ENCODE measurements at places on chromosomes 6 and 20. TPM values are rescaled to one million over a fixed set of nuclear protein-coding genes. Genes with fewer than 3 reads are reported as not detected.

DNA sequence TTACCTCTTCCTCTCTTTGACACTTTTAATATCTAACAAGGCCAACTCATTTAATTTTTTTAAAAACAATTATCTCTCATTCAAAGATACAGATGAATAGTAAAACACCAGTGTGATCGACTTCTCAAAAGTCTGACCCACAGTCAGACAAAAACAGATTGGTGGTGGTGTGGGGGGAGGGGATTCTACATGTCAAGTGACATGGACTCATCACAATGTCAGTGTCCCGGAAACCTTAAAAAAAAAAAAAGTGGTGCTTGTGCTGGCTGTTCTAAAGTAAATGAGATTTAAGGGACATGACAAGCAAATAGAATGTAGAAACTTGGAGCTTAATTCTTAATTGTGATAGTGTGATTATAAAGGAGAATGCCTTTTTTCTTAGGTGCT is 16.3 kb upstream of the RFPL4B start:
- DNase-seq, result no peak

CTAGE9 gene
- not detected for total RNA-seq

GRCh38 chr20:53875452-53875851 is 194.9 kb downstream of the BCAS1 start:
- DNase-seq, result no peak

ARFGEF3 gene
- 2.6 TPM for total RNA-seq

- DNase-seq, result no peak
Measured at GRCh38 chr6:166221636-166222035, 54.0 kb upstream of the TBXT start.

SIRPB2 gene
- 25.5 TPM for total RNA-seq

DNA sequence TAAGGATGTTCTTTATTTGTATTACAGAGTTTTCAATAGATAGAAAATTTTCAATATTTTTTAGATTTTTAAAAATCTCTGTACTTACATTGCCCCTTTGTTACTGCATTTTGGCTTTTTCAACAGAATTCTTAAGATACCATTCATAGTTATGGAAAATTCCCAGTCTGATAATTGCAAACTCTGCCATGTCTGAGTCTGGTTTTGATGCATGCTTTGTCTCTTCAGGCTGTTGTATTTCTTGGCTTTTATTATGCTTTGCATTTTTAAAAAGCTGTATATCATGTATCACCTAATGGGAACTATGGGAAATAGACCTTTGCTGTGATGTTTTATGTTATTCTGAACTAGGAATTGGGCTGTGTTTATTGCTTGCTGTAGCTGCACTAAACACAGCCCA is 898.9 kb upstream of the ADGRB3 start:
- no peak for DNase-seq

EDN1 gene
- 7.5 TPM for total RNA-seq

FGD2 gene
- total RNA-seq, result 32.6 TPM

RAB5IF gene
- 109 TPM for total RNA-seq

DNA sequence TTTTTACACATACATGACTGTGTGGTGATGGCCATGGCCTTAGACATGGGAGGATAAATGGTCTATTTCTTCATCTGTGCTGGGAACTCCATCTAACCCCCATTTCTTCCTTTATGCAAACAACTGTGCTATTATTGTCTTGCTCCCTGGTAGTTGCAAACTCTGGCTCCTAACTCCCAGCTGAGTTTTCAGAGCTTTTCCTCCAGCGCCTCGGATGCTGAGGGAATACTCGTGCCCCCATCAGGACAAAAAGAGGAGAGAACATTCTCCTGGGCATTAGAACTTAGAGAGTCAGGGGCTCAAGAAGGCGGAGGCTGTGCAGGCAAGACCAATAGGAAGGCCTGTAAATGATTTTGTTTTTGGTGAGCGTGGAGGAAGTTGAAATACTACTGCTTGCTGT is 2.1 kb downstream of the DAAM2 start:
- no peak for DNase-seq

FABP7 gene
- total RNA-seq, result not detected

All from mesenteric fat pad (tissue), 1 donor.